ENCODE measurements at places on chromosomes 2 and 18.

DNA sequence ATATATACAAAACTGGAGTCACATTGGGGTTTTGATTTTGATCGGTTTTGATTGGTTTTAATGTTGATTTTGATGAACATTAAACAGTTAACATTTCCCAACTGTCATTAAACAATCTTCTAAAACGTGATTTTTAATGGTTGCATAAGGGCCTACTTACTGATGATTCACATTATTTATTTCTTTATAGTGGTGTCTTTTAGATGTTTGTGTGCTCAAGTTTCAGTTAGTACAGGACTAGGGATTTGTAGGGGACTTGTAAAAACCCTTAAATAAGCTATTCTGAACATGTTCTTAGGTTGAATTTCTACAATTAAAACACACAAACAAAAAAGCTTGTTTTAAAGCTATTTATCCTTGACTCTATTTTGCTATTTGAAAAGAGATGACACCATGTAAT is 61.6 kb downstream of the TTC21B start:
- DNase-seq = no peak

- no peak for DNase-seq
These were observed 41.4 kb upstream of the EML4 start for GRCh38 chr2:42127425-42128424.

GRCh38 chr2:25252291-25253152 is 84.1 kb upstream of the POMC start:
- peak; percentile 57 for DNase-seq

DNA sequence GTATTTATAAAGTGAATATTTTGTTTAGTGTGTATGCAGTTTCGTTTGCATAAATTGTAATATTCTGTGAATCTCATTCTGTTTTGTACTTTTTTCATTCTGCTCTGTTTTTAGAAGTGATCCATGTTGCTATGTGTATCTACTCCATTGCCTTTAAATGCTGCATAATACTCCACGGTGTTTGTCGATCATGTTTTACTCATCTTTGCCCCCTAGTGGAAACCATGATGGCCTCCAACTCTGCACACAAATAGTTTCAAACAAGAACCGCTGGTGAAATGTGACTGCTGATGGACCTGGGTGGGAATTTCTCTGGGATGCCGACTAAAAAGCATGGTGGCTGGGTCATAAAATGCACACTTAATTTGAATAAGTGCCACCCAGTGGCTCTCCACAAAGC is 32.0 kb upstream of the SKOR2 start:
- no peak for DNase-seq

GRCh38 chr18:59056706-59057492 is 82.8 kb upstream of the SEC11C start:
- DNase-seq = peak; percentile 37

DNA sequence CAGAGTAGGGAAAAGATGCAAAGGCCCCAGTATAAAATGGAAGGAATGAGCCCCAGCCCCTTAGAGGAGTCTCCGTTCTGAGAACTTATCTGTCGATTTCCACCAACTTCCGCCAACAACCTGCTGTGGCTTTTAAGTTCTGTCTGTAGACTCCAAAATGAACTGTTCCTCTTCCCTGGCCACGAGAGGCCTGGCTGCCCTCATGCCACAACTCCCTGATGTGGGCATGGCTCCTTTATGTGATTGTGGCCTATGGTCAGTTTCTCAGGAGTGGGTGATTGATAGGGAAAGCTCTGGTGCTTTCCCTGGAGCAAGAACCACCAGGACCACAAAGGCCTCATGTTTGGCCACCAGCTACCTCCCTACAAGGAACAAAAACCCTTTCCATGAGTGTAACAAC is 18.8 kb upstream of the CD207 start:
- DNase-seq = no peak

GRCh38 chr2:145116056-145116455 is 596.1 kb upstream of the ZEB2 start:
- no peak for DNase-seq

DNA sequence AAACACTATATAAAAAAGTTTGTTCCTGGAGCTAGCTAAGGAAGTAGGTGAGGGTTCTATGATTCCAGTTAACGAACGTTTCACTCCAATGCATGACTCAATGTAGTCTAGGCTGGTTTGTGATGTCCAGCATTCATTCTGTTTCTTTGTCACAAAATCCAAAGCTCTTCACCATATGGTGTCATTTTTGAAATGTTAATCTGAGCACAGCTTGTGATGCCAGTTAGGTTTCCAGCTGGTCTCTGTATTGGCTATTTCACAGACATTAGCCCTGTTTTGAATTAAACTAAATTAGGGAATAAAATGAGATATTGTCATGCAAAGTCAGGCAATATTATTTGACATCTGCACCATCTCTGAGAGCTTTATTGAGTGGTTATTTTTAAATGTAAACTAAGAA is 159.4 kb downstream of the RBM43 start:
- no peak for DNase-seq

GRCh38 chr2:71333619-71334018 is 2.0 kb downstream of the ZNF638 start:
- DNase-seq = no peak

DNA sequence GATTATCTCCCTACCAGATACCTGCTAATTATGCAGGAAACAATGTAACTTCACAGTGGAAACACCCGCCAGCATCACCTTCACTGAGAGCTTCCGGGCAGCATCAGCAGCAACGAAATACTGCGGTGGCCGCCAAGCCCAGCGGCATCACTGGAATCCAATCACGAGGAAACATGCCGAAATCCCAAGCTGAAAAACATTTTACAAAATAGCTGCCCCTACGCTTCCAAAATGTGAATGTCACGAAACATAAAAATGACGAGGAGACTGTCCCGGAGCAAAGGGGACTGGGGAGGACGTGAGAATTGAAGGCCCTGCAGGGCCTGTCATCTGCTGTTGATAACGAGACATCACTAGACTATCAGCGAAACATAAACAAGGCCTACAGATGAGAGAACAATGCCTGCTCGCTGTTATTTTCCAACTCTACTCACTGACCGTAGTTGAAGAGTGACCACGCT is 82.6 kb downstream of the HDAC4 start:
- no peak for DNase-seq

GRCh38 chr2:168738062-168738461 is 64.4 kb upstream of the NOSTRIN start:
- DNase-seq = no peak

- DNase-seq = no peak
These were observed 816.3 kb upstream of the HS6ST1 start for GRCh38 chr2:129135017-129135416.

DNA sequence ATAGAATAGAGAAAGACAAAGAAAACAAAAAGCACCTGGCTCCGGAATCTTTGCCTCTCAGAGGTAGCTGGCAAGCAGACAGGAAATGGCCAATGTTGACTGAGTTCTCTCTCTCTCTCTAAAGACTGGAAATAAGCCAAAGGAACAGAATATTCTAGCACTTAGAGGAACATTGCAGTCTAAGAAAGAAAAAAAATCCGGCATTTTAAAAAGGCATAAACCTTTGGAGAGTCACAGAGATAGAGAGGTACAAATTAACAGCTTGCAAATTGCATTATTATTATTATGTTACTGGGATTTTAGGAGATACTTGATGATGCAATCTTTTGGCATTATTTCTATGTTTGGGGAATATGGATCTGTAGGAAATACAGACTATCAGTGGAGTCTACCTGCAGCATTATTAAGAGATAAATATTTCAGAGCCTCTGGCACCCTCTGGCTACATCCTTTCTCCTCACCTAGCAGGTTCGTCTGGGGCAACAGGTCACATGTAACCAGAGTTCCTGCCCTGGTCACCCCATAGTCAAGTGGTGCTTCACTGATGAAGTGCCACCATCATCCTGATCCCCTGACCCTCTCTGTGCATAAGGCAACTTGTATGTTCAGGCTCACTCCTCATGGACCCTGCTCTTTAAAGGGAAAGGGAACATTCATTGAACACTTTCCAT is 318.9 kb upstream of the ACVR2A start:
- DNase-seq = no peak

DNA sequence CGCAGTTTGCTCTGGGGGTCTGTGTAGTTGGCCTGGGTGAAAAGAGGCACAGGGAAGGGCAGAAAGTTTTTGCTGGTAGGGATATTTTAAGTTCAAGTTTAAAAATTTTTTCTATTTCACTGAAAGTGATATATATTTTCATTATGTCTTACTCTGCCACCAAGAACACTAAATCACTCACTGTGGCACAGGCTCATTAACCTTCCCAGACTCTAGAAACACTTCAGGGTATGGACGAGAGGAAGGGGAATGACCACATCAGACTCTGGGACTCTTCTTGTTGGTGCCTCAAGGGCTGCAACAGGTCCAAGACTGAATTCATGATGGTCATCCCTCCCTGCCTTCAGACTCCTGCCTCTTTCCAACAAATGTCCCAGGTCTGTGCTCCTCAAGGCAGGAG is 29.0 kb downstream of the INO80C start:
- no peak for DNase-seq

- no peak for DNase-seq
These were observed 67.9 kb downstream of the LRRFIP1 start for GRCh38 chr2:237695201-237695780.

GRCh38 chr18:44134447-44134846 is 546.2 kb upstream of the SETBP1 start:
- no peak for DNase-seq

GRCh38 chr18:51447351-51448342 is 250.2 kb upstream of the MEX3C start:
- DNase-seq = no peak

GRCh38 chr2:121778741-121779487 is 23.5 kb downstream of the TSN start:
- DNase-seq = no peak

DNA sequence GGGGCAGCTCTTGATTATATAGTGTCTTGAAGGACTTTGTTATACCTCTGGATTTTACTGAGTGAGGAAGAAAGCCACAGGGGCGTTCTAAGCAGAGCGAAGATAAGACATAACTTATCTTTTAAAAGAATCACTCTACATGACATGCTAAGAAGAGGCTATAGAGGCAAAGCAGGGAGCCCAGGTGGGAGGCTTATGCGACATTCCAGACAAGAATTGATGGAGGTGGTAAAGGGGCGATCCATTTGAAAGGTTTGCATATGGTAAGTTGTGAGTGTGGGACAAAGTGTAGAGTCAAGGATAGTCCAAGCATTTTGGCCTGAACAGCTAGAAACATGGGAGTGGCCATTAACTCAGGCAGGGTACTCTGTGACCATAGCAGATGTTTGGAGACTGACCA is 49.8 kb downstream of the LYPD6 start:
- no peak for DNase-seq

GRCh38 chr2:160110674-160111239 is 48.3 kb upstream of the PLA2R1 start:
- no peak for DNase-seq

DNA sequence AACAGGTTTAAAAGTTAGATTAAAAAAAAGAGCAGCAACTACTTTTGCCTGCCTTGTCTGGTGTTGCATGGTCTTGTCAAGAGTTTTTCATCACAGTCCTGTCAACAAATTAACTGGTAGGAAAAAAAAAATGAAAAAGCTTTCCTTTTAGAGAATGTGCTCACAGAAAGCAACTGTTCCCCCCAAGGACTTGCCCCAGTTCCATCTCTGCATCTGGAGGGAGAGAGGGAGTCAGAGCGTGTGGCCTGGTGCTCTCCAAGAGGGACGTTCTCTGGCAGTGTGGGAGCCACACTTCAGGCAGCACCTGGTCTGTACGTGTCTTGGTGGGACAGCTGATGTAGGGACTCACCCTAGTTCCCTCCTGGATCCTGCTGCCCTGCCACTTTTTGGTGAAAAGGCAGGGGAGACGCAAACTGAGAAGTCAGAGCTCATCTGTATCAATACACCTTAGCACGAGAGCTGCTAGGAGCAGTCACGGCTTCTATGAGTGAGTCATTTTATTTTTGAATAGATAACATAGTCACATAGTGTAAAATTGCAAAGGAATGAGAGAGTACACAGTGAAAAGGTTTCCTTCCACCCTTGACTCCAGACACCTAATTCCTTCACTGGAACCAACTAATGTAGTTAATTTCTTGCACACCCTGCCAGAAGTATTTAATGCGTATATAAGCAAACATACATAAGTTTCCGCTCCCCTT is 172.5 kb upstream of the MGAT5 start:
- no peak for DNase-seq

DNA sequence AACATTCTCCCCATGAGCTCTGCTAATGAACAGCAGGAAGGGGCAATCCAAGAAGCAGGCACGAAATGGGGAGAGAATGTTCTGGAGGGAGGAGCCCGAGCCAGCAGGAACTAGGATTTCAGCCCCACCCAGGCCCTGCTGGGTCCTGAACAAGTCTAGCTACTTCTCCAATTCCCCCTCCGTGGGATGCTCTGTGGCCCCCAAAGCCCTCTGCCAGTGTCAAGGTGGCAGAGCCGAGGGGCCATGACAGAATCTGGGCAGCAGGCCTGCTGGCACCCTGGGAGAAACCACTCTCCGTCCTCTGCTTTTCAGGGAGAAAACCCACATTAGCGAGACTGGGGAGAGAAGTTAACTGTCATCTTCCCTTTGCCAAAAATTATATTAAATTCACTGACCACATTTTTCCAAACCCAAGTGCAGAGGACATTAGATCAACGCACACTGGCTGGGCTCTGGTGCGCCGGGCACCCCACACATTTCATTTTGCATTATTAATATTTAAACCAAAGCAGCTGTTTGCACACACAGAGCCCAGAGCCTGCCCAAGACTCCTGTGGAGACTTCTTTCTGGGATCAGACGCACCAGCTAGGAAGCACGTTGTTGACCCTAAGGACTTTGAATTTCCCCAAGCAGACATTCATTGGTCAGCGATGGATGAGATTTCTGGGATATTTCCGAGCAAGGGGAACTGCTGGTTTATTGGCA is 80.2 kb upstream of the PKDCC start:
- DNase-seq = no peak

- DNase-seq = no peak
These were observed 9.1 kb upstream of the STK39 start for GRCh38 chr2:168256448-168256847.

- no peak for DNase-seq
These were observed 362.4 kb downstream of the CYRIA start for GRCh38 chr2:16303273-16303577.

- no peak for DNase-seq
These were observed 378.6 kb upstream of the CWC22 start for GRCh38 chr2:180385601-180386201.

GRCh38 chr18:44870631-44871502 is 190.2 kb downstream of the SETBP1 start:
- DNase-seq = no peak

DNA sequence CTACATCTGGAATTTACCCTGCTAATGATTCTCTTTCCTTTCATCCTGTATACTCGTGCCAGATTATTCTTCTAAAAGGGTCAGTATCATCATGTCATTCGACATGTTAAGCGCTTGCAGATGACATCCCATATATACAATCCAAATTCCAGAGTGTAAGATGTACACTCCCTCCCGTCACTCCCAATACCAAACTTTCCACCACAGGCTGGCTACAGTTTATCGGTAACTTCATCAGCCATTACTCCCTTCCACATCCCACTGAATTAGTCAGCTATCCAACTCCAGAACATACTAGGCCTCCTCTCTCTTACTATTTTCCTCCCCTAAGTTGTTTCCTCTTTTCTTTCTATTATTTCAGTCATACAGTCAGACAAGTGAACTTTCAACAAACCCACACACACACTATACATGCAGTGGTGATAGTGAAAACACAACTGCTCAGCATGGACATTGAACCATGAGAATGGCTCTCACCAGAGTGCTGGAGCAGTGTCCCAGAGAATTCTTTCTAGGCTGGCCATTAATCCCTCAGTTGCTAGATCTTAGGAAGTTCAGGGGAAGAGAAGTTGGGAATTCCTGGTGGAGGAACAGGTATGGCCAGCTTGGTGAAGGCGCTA is 10.6 kb upstream of the NMI start:
- DNase-seq = no peak

- no peak for DNase-seq
These were observed 4.5 kb upstream of the MYOM1 start for GRCh38 chr18:3224223-3224622.

- no peak for DNase-seq
These were observed 4.2 kb upstream of the MARS2 start for GRCh38 chr2:197700960-197701359.
